ENCODE measurements at places on chromosomes 16 and 17. TPM values are rescaled to one million over a fixed set of nuclear protein-coding genes. Genes with fewer than 3 reads are reported as not detected.

GRCh38 chr17:48961516-48962233 lies 6.7 kb downstream of the GIP start:
- no peak overlapping the region for H3K27ac ChIP-seq
- no peak overlapping the region for H3K4me3 ChIP-seq
- no peak for DNase-seq
- no peaks in the 10 kb centered on the region for H3K4me1 ChIP-seq

- DNase-seq = no peak
- no peaks in the 10 kb centered on the region for H3K27me3 ChIP-seq
- no peak overlapping the region for H3K4me3 ChIP-seq
- no peaks in the 10 kb centered on the region for H3K4me1 ChIP-seq
Observed at GRCh38 chr16:90033387-90033786, 14.1 kb upstream of the DBNDD1 start.

DNA sequence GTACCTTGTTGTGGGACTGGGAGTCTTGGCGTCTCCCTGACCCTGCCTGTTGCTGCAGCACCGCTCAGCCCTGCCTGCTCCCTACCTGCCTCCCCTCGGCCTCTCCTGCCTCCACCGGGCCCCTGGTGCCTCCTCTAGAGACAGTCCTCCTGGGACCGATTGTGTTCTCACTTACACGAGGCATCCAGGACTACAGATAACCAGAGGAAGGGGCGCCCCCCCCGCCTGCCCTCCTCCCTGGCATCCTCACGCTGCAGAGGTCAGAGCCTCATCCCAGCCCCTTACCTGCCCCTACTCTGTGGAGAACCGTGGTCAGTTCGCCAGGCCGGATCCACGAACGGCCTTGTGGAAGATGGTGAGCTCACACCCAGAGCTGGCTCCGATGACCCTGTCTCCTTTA lies 24.8 kb downstream of the MAPT start:
- H3K4me3 ChIP-seq = no peak overlapping the region
- H3K36me3 ChIP-seq = no peaks in the 10 kb centered on the region
- no peak overlapping the region for H3K27ac ChIP-seq
- no peaks in the 10 kb centered on the region for H3K4me1 ChIP-seq
- peaks cover 1% of the 10 kb centered on the region for H3K27me3 ChIP-seq

DNA sequence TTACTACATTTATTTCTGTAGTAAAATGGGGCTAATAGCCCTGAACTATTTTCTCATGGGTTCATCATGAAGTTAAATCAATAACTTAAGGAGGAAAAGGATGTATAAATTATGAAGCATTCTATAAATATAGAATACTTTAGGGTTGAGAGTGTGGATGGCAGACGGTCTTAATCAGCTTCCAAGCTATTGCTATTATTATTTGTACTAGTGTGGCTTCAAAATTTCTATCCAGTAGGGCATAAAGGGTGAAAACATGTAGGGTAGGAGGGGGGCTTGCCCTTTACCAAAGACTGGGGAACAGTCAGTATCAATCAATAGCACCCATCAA lies 26.4 kb upstream of the DHX8 start:
- H3K36me3 ChIP-seq = no peaks in the 10 kb centered on the region
- H3K4me1 ChIP-seq = peaks cover 2% of the 10 kb centered on the region
- H3K27me3 ChIP-seq = peaks cover 19% of the 10 kb centered on the region
- no peak overlapping the region for H3K27ac ChIP-seq
- DNase-seq = no peak

DNA sequence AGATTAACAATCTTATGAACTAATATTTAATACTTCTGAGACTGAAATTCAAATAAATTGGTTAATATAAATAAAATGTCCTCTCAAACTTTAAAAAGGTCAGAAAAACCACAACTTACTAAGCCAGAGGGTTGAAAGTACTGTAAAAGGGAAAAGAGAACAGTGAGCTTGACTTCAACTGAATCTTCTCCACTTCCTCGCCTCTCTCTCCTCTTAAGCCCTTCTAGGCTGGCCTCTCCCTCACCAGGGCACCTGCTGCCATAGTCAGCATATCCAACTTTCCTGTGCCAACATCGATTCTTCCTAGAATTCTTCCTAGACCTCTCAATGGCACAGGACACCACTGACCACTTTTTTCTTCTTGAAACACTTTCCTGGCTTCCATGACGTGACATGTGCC lies 19.4 kb downstream of the GNA13 start:
- peaks cover 60% of the 10 kb centered on the region for H3K4me1 ChIP-seq
- H3K27ac ChIP-seq = peak overlapping the region; percentile 80
- no peaks in the 10 kb centered on the region for H3K27me3 ChIP-seq
- H3K36me3 ChIP-seq = peaks cover 53% of the 10 kb centered on the region
- no peak for DNase-seq
- no peak overlapping the region for H3K4me3 ChIP-seq

DNA sequence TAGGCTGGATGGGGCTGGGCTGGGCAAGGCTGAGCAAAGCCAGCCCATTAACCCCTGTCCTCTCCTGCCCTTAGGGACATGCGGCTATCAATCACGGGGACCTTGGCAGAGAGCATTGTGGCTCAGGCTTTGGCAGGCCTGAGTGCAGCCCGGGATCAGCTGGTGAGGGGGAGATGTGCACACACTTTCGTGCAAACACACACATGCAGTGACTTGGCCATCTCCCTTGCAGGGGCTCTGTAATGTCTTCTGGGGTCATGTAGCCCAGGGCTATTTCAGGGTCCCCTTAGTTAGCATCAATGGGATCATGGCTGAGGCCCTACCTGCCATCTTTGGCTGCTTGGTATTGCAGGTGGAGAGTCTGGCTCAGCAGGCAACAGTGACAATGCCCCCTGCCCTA lies 6.9 kb downstream of the CARMIL2 start:
- H3K27me3 ChIP-seq = no peaks in the 10 kb centered on the region
- peaks cover 1% of the 10 kb centered on the region for H3K4me1 ChIP-seq
- H3K36me3 ChIP-seq = peaks cover 65% of the 10 kb centered on the region
- no peak overlapping the region for H3K27ac ChIP-seq
- no peak for DNase-seq

- DNase-seq = no peak
- H3K27ac ChIP-seq = no peak overlapping the region
- no peaks in the 10 kb centered on the region for H3K36me3 ChIP-seq
- H3K4me3 ChIP-seq = no peak overlapping the region
- no peaks in the 10 kb centered on the region for H3K27me3 ChIP-seq
Observed at GRCh38 chr16:2037115-2037514, 10.4 kb downstream of the NHERF2 start.

The KRT24 gene
- total RNA-seq = not detected

DNA sequence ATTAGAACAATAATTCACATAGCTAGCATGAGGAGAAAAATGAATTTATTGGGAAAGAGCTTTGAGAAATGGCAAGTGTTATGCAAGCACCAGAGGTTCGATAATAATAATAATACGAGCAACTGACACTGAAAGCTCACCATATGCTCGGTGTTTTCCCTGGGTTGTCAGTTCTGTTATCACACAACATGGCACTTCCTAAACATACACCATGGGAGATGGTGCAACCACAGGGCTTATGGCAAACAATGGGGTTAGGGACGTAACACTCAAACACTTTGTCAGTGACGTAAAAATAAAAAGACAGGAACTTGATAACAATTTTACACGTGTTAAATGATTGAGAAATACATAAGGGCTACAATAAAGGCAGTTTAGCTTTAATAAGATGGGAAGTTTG lies 23.7 kb downstream of the OR1D5 start:
- no peaks in the 10 kb centered on the region for H3K4me1 ChIP-seq
- no peak overlapping the region for H3K4me3 ChIP-seq
- DNase-seq = no peak

DNA sequence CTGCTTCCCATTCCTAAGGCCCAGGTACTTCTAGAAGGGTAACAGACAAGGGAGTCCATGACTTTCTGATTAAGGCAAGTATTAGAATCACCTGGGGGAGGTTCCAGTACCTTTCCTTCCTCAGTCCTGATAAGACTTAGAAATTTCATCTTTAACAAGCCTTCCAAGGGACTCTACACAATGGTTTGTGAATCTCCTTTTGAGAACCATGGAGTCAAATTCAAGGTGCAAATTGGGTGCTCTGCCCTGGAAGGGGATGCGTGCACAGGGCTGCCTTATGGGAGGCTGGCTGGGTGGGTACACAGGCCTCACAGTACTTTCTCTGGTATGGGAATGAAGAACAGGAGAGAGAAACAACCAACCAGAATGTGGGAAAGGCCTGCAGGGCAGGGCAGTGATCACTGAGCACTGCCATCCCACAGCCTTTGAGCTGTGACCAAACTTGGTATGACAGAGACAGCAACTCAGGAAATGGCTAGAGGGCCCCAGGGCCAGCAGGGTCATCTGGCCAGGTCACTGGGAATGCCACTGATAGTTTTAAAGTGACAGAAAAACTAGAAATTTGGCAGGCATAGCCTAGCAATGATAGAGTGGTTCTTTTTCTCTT lies 3.6 kb upstream of the TMIGD1 start:
- H3K27ac ChIP-seq = no peak overlapping the region
- no peaks in the 10 kb centered on the region for H3K36me3 ChIP-seq
- peaks cover 7% of the 10 kb centered on the region for H3K27me3 ChIP-seq
- no peak for DNase-seq
- H3K4me1 ChIP-seq = peaks cover 26% of the 10 kb centered on the region
- H3K4me3 ChIP-seq = no peak overlapping the region

DNA sequence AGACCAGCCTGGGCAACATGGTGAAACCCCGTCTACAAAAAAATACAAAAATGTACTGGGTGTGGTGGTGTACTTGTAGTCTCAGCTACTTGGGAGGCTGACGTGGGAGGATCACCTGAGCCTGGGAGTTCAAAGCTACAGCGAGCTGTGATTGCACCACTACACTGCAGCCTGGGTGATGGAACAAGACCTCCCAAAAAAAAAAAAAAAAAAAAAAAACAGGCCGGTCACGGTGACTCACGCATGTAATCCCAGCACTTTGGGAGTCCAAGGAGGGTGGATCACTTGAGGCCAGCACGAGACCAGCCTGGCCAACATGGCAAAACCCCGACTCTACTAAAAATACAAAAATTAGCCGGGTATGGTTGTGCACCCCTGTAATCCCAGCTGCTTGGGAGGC lies 12.7 kb upstream of the APPBP2 start:
- H3K27ac ChIP-seq = no peak overlapping the region
- peaks cover 1% of the 10 kb centered on the region for H3K27me3 ChIP-seq
- no peak overlapping the region for H3K4me3 ChIP-seq
- DNase-seq = no peak
- H3K4me1 ChIP-seq = no peaks in the 10 kb centered on the region

GRCh38 chr16:71439523-71439922 lies 2.3 kb downstream of the TLE7 start:
- H3K4me1 ChIP-seq = no peaks in the 10 kb centered on the region
- no peak overlapping the region for H3K27ac ChIP-seq
- no peaks in the 10 kb centered on the region for H3K27me3 ChIP-seq
- DNase-seq = no peak
- no peak overlapping the region for H3K4me3 ChIP-seq

- peaks cover 2% of the 10 kb centered on the region for H3K4me1 ChIP-seq
- no peak overlapping the region for H3K27ac ChIP-seq
- no peaks in the 10 kb centered on the region for H3K36me3 ChIP-seq
- DNase-seq = no peak
- H3K27me3 ChIP-seq = peaks cover 8% of the 10 kb centered on the region
Observed at GRCh38 chr16:88967830-88968588, 9.0 kb downstream of the CBFA2T3 start.
